CD4-positive, alpha-beta T cell treated with Interleukin-12 subunit alpha and Interleukin-12 subunit beta, for 1 hour (primary cell): ENCODE measurements at places on chromosomes 16 and 17.
A peak's percentile ranks its signal among the peaks of the same experiment; 100 is the strongest.

- no peak for DNase-seq
Measured at GRCh38 chr17:74267987-74268499, 6.0 kb upstream of the DNAI2 start.

- no peak for DNase-seq
Measured at GRCh38 chr16:23128056-23128455, 21.2 kb downstream of the USP31 start.

DNA sequence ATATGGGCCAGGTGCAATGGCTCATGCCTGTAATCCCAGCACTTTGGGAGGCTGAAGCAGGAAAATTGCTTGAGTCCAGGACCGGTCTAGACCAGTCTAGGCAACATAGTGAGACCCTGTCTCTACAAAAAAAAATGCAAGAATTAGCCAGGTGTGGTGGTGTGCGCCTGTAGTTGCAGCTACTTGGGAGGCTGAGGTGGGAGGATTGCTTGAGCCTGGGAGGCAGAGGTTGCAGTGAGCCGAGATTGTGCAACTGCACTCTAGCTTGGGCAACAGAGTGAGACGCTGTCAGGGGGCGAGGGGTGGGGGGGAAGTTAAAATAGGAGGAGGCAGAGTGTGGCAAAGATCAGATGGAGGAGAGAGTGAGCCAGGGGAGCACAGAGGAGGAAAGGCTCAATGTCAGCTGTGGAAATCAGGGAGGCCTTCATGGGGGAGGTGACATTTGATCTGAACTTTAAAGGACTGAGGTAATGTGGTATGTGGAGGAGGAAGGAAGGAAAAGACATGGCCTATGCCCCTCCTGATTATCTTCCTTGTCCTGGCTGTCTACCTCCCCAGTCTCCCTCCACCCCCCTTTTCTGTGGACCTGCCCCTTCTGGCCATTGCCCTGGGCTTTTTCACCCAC, 4.7 kb upstream of the GOT2 start:
- DNase-seq = no peak

GRCh38 chr17:38575781-38576180, 30.0 kb downstream of the SRCIN1 start:
- no peak for DNase-seq

DNA sequence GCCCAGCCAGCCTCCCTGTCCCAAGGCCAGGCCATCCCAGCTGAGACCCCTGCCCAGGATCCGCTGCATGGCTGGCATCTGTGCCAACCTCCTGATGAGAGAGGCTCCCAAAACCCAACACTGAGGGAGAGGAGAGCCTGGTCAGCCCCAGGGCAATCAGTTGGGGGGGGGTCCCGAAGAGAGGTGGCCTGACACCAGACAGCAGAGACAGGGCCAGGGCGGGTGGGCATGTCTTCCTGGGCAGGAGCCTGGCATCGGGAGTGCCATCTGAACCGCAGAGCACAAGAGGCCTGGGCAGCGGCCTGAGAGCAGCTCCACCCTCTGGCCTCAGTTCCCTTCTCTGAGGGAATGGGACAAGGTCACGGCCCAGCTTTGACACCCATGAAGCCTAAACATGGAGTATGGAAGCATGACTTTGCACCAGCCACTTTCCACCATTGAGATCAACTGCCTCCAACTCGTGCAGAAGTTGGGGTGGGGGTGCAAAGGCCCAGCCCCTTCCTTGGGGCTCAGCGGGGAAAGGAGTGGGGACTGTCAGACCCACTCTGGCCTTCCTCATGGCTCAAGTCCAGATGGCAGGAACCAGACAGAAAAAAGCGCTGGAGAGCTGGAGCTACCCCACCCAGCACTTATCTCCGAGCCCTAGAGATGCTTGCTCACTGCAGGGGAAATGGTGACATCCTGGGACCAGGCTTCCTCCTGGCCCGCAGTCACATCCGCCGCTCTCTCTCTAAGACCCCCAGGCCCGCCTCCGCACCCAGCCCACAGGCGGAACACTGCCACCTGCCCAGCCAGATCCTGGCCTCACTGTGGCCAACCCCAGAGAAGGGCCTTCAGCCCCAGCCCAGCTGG, 9.7 kb downstream of the RHBDF2 start:
- DNase-seq = no peak

- no peak for DNase-seq
Measured at GRCh38 chr16:2232094-2232990, 3.9 kb upstream of the DNASE1L2 start.

GRCh38 chr17:10713318-10713717, 15.9 kb downstream of the ADPRM start:
- no peak for DNase-seq

DNA sequence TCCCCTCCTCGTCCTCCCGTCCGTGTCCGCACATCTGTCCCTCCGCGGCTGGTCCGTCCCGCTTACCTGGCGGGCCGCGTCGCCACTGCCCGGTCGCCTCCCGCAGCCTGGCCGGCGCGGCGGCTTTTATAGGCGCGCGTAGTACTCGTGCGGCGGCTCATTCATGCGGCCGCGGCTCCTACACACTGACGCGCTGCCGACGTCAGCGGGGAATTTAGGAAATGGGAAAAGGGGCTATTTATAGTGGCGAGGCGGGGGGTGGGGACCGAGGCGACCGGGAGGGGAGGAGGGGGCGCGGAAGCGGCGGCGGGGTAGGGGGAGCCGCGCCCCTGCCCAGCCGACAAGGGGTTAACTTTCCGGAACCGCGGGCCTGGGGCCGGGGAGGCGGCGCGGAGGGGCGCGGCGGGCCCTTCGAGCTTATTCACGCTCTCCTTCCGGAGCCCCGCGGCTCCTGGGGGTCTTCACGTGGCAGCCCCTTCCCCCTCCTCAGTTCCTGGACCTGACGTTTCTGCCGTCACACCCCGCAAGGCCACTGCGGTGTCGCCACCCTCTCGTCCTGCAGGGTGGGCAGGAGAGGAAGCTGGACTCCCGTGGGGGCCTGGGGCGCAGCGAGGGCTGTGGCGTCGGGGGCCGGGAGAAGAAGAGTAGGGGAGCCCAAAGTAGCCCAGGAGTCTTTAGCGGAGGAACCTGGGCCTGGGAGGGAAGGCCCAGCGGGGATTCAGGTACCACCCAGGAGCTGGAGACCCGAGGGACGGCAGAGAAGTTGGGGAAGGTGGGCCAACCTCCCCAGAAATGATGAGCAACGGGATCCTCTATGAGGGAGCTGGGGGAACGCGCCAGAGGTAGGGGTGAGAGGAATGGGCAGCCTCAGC, 3.6 kb upstream of the HIC1 start:
- DNase-seq = no peak

- peak; percentile 11 for DNase-seq
Measured at GRCh38 chr16:79519448-79519847, 81.1 kb downstream of the MAF start.

DNA sequence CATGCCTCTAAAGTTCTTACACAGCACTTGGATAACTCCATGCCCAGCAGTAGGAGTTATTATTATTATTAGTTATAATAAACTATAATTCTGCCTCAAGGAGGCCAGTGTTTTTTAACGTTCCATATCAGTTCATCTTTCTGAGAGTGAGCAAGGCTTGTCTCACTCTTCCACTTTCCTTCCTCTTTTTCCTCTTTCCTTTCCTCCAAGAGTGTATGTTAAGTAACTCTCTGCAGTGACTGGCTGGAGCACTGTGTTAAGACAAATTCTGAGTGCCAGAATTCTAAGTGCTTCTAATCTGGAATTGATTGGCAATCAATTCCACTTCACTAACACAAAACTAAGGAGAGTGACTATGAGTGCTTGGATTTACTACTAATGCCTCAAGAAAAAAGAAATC, 16.4 kb downstream of the CLEC19A start:
- no peak for DNase-seq

- no peak for DNase-seq
Measured at GRCh38 chr17:74042744-74043486, 160.6 kb upstream of the RPL38 start.

- DNase-seq = no peak
Measured at GRCh38 chr17:67863624-67864247, 38.4 kb downstream of the BPTF start.

GRCh38 chr16:22328081-22328725, 31.0 kb downstream of the POLR3E start:
- no peak for DNase-seq

DNA sequence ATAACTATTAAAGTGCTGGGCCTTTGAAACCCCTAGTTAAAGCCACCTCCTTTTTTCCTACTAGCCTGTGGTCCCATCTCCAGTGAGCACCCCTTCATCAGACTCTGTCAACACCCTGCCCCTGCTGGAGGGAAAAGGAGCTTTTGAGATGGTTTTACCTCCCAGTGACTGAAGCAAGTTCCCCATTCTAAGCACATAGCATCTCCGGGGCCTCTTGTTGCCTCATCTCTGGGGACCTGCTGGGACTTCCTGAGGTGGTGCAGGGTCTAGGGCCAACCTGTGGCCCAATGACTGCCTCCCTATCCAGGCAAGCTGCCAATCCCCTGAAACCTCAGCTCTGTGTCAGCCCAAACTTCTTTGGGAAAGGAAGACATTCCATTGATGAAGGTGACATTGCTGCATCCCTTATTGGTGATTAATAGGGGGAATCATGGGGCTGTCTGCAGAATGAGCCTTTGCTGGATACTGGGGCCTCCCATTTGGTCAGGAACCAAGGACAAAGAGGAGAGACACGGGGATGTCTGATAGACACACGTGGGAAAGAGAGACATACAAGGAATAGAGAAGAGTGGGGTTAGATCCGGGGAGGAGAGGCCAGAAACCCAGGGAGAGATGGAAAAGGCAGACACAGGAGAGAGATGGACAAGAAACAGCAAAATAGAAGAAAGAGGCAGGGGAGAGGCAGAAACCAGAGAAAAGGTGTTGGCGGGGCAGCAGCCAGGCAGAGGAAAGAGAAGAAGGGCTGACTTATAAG, 2.4 kb downstream of the C1QL1 start:
- no peak for DNase-seq

DNA sequence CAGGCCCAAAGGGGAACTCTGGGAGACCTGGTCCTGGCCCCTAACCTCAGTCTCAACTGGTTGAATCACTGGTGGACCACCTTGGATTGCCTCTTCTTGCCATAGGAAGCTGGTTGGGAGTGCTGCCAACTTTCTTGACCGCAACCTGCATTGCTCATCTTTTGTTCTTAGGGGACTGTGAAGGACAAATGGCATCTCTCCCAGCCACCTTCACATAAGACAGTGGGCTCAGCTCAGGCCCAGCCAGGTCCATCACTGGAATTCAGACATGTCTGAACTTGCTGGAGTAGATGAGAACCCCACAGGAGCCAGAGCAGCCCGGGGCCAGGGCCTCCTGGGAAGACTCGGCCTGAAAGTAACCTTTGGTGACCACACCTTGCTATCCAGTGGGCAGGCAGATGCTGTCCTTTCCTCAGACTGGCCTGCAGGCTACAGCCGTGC, 18.8 kb downstream of the ADORA2B start:
- DNase-seq = no peak

DNA sequence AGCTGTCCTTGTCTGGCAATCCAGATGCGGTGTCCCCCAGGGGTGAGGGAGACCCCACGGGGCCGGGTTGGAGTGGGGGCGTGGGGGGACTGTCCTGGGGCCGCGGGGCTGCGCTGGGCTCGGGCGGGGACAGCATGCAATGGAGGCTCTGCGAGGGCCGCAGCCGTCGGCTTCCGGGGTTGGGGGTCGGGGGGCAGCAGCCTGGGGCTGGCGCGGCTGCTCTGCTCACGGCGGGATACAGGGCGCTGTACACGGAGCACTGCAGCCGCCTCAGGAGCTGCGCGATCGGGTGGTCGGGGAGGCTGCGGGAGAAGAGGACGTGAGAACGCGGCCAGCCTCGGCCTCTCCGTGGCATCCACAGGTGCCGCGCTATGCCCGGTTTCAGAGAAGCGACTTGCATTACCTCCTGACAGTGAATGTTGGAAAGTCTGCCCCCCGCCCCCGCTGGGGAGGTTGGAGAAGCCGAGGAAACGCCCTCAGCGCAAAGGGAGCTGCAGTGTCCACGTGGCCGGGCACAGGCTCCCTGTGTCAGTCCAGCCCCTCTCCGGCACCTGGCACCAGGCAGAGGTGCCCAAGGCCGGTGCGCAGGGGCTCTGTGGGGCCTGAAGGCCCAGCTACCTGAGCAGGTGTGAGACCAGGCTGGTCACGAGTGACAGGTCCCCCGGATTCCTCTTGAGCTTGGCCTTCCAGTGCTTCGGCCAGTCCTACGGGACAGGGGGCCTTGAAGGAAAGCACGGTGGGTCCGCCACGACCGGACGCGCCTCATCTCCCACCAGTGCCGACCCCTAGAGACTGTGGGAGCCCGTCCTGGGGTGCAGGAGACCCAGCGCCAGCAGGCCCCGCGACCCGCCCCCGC, 9.4 kb upstream of the SPATA2L start:
- no peak for DNase-seq

GRCh38 chr16:88568710-88569613, 1.2 kb upstream of the ZC3H18 start:
- DNase-seq = no peak

- DNase-seq = no peak
Measured at GRCh38 chr17:83146347-83146746, 66.9 kb downstream of the METRNL start.

DNA sequence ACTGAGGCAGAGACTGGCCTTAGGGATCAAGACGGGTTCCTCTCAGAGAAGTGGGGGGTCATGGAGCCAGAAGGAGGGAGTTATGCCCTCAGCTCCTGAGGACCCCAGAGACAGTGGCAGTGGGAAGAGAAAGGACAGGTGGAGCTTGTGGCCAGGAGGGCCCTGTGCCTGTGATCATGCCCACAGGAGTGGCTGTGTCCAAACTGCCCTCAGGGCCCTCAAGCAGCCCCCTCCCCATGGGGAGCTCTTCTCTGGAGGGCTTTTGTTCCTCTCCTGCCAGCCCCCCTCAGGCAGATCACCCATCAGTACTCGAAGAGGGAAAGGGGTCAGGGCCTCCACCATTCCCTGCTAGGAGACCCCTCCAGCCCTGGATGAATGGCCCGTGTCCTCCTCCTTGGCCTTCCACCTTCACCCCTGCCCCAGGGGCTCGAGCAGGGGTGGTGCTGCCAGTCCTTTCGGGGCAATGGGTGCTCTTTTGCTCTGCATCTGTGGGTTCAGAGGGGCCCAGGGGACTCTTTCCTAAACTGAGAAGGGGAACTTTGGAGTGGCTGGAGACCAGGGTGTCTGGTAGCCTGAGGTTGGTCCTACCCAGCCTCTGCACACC, 52.7 kb downstream of the BEAN1 start:
- DNase-seq = no peak

DNA sequence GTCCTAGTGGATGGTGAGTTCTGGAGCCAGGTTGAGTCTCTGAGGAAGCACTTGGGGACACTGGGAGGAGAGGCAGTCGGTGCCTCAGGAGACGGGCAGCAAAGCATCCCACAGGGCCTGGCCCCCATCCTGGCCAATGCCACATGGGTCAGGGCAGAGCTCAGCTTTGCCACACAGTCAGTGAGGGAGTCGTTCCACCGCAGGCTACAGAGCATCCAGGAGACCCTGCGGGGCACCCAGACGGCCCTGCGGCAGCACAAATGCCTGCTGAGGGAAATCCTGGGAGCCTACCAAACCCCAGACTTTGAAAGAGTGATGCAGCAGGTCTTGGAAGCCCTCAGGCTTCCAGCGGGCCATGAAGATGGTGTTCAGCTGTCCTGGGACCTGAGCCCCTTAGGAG, 39.7 kb downstream of the PLD6 start:
- no peak for DNase-seq

DNA sequence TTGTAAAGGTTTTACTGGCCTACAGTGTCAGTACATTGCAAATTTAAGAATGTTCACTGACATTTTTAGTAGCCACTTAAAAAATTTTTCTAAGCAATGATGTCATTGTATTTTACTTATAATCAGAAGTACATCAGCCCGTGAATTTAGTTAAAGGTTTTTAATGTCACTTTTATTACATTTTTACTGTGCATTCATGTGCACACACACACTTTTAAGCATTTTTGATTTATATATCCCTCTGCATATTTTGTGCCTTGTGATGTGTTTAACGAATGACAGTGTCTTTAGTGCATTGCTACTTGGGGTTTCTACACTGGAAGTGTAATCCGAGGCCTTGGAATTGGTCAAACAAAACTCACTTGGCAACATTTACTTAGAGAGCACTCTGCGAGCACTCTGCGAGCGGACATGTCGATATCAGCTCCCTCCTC, 190.4 kb downstream of the WWOX start:
- DNase-seq = no peak
